ENCODE measurements at places on chromosomes 2 and 18.

GRCh38 chr18:52427521-52428175 lies 87.7 kb downstream of the DCC start:
- no peak for DNase-seq

- no peak for DNase-seq
Observed at GRCh38 chr2:30486655-30487054, 39.6 kb downstream of the LCLAT1 start.

DNA sequence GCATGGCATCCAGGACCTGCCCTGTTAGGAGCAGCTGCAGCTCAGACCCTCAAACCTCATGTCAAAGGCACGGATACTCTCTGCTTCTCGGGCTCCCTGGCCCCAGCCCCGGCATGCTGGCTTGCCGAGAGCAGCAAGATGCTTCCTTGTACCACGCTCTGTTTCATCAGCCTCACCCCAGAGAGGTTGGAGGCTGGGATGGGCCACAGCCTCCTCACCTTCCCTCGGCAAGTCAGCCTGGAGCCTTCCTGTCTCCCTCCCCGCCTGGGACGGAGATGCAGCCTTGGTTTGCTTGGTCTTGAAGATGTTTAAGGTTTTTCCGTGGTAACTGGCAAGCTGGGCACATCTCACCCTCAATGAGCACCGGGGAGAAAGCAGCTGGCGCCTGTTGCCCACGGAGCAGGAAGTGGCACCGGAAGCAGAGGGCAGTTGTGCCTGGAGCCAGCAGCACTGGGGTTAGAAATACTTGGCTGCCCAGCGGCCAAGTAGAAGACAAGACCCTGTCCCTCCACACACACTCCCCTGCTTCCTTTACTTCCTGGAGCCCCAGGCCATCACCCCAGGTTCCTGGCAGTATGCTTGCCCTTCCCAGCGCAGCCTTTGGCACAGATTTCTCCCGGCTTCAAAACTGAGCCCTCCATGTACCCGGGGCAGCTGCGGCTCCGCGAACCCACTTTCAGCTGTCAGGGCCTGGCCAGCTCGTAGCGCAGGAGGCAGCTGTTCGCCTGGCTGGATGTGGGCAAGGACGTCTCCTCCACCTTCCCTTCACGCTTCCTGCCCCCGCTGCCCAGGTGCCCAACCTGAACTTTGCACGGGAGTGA lies 17.4 kb downstream of the FBLN7 start:
- DNase-seq: no peak

GRCh38 chr2:130370490-130370889 lies 14.6 kb downstream of the PTPN18 start:
- no peak for DNase-seq

DNA sequence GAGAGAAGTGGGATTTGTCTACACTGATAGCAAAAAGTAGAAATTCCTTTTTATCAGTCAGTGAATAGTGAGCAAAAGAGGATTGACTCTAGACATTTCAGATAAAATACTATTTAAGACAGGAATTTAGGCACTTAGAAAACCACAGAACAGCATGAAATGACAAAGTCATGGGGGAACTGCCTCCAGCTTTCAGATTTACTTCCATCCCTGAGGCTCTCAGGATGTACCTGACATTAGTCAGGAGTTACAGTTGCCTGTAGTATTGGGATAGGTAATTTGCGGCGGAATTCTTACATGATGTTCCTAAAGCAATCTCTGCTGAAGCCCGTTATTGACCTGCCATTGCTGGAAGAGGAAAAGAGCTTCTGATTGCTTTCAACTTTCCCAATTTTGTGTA lies 337.1 kb upstream of the MAP2 start:
- DNase-seq: no peak

GRCh38 chr2:203678971-203679370 lies 27.5 kb upstream of the CD28 start:
- peak; percentile 13 for DNase-seq

DNA sequence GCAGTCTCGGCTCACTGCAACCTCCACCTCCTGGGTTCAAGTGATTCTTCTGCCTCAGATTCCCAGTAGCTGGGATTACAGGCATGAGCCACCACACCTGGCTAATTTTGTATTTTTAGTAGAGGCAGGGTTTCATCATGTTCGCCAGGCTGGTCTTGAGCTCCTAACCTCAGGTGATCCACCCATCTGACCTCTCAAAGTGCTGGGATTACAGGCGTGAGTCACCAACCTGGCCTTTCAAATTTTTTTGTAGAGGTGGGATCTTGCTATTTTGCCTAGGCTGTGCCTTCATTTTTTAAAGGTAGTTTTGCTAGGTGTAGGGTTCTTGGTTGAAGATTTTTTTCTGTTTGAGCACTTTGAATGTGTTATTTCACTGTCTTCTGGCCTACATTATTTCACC lies 6.2 kb downstream of the HAUS1 start:
- DNase-seq: no peak

Data from RWPE1 (cell line).